ENCODE measurements at places on chromosomes 1 and 21.

- no peak for DNase-seq
Observed at GRCh38 chr1:4005431-4005830, 105.4 kb upstream of the C1orf174 start.

DNA sequence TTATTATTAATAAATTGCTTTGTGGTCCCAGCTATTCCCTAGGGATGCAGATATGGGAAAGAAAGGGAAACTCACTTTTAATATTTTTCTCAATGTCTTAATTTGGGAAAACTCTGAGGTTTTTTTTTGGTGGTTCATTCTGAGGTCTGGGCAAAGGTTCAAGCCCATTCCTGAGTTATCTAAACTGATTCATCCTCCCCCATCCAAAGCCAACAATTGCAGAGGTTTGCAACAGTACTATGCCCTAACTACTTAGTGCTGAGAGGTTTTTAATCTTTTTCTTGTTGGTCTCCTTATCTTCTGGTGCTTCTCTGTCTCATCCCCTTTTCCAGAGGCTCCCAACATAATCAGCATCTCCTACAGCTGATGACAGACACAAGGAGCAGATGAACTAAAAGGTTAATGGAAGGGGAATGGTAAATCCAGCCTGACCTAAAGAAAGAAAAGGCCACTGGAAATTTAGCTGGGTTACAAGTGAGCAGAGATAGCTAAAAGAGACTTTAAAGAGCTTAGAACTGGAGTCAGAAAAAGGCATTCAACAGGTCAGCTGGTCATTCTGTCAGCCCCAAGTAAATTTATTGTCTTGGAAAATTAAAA is 390.4 kb downstream of the TGFB2 start:
- DNase-seq: no peak

DNA sequence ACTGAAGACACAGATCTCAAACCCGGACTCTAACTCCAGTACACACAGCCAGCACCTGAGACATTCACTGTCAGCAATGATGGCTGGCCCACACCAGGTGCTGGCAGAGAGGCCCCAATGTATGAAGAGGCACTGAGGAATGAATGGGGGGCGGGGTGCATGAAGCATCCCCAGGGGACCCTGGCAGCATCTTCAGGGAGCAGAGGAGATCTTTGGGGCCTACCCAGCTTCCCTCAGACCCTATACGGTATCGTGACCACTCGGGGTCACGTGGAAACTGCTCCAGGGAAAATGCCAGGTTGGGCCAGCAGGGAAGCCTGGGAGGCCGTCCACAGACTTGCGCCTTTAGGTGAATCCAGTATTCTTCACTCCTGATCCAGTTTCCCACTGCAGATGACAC is 84.3 kb downstream of the NPHP4 start:
- no peak for DNase-seq

GRCh38 chr1:7769673-7770412 is 1.3 kb upstream of the VAMP3 start:
- no peak for DNase-seq

DNA sequence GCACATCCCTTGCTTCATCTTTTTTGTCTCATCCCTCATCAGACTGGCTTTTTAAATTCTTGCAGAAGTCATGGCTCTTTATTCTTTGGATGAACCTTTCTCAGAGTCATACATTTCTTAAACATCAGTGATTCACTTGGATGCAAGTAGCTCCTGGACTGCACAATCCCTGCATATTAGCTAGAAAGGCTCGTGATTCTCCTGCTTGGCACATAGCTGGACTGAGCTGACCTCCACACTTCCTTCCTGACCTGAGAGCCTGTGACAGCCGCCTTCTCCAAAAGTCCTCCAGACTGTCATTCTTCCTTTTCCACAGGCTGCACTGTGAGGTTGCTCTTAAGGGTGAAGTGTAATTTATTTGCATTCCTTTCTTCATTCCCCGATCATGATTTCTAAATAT is 109.4 kb downstream of the RGL1 start:
- DNase-seq: no peak

Measured in cortex of kidney (tissue), 1 donor.